ENCODE measurements at places on chromosomes 5 and 9.

- no peak for DNase-seq
Measured at GRCh38 chr5:135085133-135085935, 51.3 kb upstream of the PITX1 start.

- no peak for DNase-seq
Measured at GRCh38 chr9:126347911-126348760, 21.5 kb downstream of the MVB12B start.

GRCh38 chr5:96220610-96221390 is 212.2 kb downstream of the PCSK1 start:
- no peak for DNase-seq

DNA sequence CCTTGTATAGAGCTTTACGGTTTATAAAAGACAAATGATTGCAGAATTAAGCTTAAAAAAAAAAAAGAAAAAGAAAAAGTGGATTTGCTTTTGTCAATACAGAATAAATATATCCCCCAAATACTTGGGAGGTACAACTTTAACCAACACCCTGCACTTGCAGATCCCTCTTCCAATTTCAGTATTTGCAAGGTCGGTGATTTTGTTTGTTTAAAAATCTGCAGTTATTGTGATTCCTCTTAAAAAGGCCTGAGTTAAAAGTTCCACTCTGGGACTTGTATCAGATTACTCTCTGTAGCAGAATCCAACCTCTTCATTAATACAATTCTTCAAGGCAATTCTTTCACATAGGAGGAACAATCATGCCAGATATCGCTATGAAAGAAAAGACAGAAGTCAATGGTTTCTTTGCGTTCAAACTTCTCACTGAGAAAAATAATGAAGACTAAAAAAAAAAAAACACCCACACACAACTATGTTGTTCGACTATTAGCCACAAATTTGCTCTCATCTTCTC is 400.9 kb downstream of the EBF1 start:
- DNase-seq, result no peak

DNA sequence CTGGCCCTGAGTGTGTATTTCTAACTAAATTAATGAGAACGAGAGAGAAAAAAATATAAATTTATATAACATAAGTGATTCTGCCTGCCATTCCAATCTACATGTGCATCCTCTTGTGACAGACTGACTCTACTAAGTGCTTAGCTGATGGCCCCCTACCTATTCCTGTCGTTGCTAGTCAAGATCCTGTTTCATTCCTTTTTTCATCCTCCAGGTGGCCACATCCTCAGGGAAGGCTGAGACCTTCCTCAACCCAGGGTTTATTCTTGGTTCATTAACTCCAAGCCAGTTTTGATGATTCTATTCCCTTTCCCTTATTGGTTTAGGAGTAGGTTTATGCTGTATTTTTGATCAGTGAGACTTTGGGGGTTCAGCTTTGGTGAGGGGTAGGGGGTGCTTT is 201.3 kb downstream of the C9orf152 start:
- no peak for DNase-seq

DNA sequence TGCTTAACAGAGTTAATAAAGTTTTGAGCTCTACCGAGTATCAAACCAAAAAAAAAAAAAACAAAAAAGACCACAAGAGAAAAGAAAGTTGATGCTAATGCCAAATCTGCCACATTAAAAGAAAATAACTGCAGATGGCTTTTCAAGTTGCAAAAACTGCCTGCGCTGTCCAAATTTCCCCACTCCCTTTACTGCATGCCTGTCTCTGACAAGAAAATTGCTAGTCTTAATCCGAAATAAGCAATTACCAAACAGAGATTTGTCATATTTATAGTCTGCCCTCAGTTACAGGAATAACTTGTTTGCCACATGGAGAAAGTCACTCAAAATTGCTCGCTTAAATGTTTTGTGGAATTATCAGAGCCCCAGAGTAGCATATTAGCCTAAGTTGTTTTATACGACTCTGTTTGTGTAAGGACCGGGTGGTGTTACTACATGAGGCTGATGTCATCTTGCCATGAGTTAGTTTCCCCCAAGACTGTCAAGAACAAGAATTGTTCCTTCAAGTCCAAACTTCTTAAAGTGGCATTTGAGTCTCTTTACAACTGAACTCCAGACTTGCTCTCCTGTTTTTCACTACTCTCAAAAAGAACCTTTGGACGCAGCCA is 160.9 kb downstream of the CEP120 start:
- DNase-seq, result no peak

DNA sequence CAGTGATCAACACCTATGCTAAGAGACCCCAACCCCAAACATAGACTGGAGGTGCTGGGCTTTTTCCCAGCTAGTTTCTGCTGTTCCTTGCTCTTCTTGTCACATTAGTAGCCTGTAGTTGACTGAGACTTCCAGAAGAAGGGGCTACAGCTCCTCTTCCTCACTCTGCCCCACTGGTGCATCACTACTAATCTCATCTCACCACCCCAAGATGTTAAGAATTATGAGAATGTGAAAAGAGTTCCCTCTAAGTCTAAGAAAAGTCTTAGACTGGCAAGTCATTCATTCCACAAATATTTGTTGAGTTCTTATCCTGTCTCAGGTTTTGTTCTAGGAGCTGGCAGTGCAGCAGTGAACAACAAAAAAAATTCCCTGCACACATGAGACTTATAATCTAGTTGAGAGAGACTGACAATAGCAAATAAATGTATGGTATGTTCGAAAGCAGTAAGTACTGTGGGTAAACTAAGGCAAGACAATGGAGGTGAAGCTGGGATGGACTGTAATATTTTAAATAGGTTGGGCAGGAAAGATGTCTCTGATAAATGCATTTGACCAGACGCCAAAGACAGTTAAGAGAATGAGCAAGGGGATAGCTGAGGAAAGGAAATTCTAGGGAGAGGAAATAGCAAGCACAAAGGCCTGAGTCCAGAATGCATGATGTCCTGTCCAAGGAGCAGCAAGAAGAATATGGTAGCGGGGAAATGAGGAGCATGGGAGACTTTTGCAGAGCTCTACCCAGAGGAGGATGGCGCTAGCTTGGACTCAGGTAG is 92.3 kb downstream of the PTCD2 start:
- DNase-seq, result no peak

Measured in NCI-H1092 (cell line).